ENCODE measurements at places on chromosomes 12 and 14.

- DNase-seq: no peak
Measured at GRCh38 chr12:29008786-29009185, 140.3 kb upstream of the FAR2 start.

GRCh38 chr12:115632308-115632707, 645.2 kb downstream of the MED13L start:
- no peak for DNase-seq

DNA sequence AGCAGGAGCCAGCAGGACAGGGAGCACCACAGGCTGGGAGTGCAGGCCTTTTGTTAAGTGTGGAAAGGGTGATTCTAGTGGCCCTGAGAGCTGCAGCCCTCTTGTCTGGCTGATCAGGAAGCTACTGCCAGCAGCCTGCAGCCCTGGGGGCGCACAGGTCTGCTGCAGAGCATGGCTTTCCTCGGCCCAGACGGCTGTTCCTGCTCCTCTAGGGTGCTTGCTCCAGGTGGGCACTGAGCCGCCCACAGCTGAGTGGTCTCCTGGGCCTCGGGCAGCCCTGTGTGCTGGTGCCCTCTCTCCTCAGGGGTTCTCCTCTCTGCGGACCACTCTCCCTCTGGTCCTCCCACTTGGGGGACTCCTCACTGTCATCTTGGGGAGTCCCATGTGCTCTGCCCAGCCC, 18.9 kb downstream of the CCDC88C start:
- no peak for DNase-seq

- DNase-seq: peak; percentile 27
Measured at GRCh38 chr12:45730348-45731189, 1.1 kb downstream of the ARID2 start.

- no peak for DNase-seq
Measured at GRCh38 chr12:113467502-113468364, 3.9 kb downstream of the LHX5 start.

- DNase-seq: no peak
Measured at GRCh38 chr14:55973285-55973800, 144.9 kb upstream of the PELI2 start.

GRCh38 chr12:45351921-45352670, 136.2 kb downstream of the ANO6 start:
- DNase-seq: no peak

GRCh38 chr14:98994561-98994960, 277.4 kb downstream of the BCL11B start:
- no peak for DNase-seq

- DNase-seq: no peak
Measured at GRCh38 chr14:59275668-59276067, 87.2 kb downstream of the DAAM1 start.

DNA sequence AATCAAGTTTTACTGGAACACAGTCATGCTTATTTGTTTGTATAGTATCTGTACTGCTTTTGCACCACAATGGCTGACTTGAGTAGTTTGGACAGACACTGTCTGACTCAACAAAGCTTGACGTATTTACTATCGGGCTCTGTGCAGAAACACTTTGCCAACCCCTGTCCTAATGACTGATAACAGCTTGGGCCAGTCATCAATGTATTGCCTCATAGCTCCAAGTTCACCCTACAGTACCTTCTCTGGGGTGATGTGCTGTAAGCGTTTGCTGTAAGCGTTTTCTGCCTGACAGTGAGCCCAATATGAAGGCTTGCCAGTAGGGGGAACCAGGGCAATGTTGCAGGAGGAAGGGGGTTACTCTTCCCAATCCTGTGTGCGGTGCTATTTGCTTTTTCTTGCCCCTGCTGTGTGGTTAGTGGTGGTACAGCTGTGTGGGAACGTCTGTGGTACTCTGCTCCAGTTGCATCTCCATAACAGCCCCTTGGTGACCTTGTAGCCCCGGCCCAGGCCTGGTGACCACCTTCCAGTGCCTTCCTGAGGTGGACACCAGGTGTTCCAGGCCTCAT, 5.4 kb upstream of the CCDC177 start:
- no peak for DNase-seq

GRCh38 chr14:36767603-36768281, 106.1 kb downstream of the PAX9 start:
- no peak for DNase-seq

DNA sequence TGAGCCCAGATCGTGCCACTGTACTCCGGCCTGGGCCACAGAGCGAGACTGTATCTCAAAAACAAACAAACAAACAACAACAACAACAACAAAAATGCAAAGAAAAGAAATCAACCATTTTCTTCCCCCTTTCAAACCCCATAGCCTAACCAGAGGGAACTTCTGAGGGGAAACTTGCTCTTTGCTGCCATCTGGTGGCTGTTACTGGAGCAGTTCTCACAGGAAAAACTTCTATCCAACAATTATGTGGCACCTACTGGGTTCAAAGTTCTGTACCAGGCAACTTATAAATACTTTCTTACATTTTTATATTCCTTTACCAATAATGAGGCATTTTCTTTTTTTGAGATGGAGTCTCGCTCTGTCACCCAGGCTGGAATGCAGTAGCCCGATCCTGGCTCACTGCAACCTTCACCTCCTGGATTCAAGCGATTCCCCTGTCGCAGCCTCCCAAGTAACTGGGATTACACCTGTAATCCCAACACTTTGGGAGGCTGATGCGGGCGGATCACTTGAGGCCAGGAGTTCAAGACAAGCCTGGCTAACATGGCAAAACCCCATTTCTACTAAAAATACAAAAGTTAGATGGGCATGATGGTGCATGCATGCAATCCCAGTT, 50.9 kb upstream of the BICDL1 start:
- DNase-seq: peak; percentile 14
